NCI-H510A (cell line): ENCODE measurements at places on chromosomes 1 and 21.

DNA sequence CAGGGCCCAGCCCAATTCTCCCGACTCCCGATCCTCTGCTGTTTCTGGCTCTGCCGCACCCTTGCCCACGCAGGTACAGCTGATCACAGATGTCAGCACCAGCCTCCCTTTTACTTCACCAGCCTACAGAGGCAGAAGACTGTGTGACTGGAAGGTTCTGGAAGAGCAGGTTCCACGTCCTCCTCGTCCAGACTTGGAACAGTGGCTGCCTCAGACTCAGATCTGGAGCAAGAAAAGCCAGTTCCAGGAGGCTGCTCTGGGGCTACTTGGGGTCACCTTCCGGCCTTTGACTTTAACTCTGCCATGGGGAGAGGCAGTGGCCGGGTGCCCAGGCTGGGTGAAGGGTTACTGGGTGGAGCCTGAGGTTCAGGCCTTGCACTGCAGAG lies 16.1 kb upstream of the KLHDC7A start:
- no peak for DNase-seq

GRCh38 chr1:13820055-13820454 lies 120.1 kb downstream of the PRDM2 start:
- no peak for DNase-seq

DNA sequence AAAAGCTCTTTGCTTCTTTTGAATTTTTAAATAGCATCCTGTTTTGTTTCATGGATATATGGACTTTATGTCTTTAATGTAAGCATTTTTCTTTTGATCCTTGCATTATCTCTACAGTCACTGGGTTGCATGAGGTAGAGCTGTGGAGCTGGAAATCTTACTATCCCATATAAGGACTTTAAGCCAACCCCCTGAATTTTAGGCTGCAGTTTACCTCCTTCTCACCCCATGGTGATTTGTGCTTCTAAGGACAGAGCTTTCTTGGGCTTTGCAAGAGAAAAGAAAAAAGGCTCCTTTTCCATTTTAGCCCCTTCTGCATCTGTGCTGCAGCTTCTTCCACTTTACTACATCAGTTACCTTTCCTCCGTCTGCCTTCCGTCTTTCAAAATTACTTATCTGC lies 373.8 kb downstream of the HHAT start:
- DNase-seq = no peak

DNA sequence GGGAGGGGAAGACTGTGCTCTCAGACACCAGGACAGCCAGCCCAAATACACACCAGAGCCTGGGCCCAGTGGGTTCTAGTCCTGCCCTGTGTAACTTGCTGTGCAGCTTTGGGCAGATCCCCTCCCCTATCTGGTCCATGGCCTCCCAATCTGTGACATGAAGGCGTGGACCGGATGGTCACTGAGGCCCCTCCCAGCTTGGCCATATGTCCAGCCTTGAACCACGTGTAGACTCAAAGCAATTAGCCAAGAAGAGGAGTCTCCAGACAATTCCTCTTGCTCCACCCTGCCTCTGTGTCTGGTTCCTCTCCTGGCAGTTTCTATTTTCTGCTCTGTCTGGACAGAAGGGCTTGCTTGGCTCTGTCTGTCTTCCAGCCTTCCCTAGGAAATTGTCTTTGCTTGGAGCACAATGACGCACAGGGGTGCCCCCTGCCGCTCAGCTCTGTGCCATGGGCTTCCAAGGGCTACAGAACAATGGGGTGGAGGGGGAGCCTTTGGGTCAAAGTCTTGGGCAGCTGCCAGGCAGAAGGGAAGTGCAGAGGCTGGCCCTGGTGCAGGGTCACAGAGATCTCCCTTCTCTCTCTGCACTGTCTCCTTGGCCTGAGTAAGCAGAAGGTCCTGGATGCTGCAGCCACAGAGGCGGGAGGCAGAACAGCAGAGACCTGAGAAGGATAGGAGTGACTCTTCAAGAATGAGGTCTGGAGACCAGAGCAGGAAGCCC lies 66.1 kb downstream of the TENT5C start:
- no peak for DNase-seq

GRCh38 chr1:119040489-119040888 lies 52.3 kb upstream of the TBX15 start:
- no peak for DNase-seq

DNA sequence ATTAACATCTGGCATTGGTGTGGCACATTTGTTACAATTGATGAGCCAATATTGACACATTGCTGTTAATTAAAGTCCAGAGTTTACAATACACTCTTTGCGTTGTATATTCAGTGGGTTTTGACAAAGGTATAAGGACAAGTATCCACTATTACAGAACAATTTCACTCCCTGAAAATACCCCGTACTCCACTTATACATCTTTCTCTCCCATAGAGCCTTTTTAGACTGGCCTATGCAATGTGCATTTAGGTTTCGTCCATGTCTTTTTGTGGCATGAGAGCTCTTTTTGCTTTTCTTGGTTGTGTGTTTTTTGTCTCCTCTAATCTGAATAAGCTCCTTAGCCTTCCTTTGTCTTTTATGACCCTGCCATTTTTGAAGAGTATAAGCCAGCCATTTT lies 40.6 kb upstream of the TSNAX start:
- DNase-seq = no peak

DNA sequence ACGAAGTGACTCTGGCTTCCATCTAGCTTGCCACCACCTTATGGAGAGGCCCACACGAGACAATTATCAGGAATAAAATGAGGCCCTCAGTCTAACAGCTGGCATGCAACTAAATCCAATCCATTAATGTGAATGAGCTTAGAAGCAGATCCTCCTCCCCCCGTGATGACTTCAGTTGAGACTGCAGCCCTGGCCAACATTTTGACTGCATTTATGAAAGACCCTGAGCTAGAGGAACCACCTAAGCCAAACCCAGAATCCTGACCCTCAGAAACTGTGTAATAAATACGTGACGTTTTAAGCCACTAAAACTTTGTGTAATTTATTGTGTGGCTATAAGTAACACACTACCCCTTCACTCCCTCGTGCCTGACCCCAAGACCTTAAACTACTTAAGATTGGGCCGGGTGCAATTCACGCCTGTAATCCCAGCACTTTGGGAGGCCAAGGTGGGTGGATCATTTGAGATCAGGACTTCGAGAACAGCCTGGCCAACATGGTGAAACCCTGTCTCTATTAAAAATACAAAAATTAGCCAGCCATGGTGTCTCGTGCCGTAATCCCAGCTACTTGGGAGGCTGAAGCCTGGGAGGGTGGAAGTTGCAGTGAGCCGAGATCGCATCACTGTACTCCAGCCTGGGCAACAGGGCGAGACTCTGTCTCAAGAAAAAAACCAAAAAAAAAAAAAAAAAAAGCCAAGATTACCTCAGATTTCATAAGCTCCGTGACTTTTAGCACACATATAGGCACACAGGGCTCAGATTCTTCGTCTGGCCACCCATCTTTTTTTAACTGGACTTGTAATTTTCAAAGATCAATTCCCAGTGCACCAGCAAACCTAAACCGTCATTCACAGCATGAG lies 72.5 kb downstream of the ENAH start:
- DNase-seq = no peak

- DNase-seq = no peak
These were observed 10.0 kb upstream of the MORC3 start for GRCh38 chr21:36310016-36310415.

DNA sequence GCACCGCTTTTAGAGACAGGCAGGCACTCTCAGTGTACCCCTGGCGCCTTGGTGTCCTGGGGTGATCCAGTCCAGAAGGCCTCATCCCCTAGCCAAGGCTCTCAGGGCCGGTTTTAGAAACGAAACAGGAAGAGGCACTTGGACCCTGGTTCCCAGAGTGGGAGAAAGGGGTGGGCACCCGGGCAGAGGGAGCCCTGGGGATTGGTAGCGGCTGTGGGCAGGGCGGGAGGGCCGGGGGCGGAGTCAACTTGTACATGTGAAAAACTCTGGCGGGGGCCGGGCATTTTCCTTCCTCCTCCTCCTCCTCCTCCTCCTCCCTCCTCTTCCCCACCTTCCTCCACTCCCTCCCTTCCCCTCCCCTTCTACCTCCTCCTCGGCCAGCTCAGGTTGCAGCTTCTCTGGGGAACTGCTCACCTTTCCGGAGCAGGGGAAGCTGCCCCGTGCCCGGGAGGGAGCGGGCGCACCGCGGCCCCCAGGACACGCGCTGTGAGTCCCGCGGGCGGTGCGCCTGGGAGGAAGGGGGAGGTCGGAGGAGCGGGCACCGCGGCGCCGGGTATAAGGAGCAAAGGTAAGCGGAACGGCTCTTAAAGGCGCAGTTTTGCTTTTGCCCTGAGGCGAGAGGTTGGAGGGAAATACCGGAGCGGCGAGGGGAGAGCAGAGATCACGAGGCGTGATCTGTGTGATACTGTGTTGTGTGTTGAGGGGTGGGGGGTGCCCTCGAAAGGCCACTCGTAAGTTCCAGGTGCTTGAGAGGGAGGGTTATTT lies at the start of gene CDK18:
Gene CDK18 (plus strand): TSS at position 359 of the 765 bp plus-strand sequence. CDS start 18,499 bp downstream, outside the sequence.
- peak; percentile 91 for DNase-seq

- no peak for DNase-seq
These were observed 432.6 kb downstream of the AMY1C start for GRCh38 chr1:104182251-104182650.

DNA sequence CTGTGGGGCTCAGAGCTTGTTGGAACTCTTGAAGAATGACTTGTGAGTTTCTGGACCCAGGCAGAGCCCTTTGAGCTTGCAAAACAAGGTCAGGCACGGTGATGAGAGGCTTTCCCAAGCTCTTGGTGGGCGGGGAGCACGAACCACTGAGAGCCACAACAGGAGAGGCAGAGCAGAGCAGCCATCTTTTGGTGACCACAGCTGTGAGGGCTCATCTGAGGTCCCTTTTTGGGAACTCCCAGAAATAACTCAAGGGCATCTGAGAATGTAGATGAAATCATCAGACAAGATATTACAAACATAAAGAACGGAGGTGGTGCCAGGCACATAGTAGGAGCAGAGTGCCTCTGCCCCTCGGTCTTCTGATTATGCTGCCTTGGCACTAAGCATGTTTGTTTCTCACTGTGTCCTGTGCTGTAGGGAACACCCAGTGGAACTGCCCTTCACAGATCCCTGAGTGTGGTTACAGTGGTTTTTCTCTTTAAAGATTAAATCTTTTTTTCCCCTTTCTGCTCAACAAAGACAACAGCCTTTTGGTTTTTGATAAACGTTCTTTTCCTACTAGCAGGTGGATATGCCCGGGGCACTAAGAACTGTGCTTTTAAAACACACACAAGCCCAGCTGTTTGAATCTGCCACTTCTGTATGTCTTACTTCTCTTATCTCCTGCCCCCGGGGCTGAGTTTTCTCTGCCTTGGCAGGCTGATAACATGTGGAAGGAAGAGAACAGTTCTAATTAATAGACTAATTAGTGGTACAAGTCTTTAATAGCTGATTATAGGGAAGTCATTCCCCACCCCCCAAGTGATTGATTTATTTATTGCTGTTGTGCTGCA lies 37.7 kb downstream of the CD34 start:
- no peak for DNase-seq

GRCh38 chr1:18670121-18670867 lies 39.6 kb downstream of the PAX7 start:
- DNase-seq = no peak

GRCh38 chr21:46604975-46605766 lies at the start of gene S100B:
Gene S100B, minus strand, starts transcription at chr21:46605082. Its CDS starts 2,667 bp downstream, at chr21:46602415.
- no peak for DNase-seq

DNA sequence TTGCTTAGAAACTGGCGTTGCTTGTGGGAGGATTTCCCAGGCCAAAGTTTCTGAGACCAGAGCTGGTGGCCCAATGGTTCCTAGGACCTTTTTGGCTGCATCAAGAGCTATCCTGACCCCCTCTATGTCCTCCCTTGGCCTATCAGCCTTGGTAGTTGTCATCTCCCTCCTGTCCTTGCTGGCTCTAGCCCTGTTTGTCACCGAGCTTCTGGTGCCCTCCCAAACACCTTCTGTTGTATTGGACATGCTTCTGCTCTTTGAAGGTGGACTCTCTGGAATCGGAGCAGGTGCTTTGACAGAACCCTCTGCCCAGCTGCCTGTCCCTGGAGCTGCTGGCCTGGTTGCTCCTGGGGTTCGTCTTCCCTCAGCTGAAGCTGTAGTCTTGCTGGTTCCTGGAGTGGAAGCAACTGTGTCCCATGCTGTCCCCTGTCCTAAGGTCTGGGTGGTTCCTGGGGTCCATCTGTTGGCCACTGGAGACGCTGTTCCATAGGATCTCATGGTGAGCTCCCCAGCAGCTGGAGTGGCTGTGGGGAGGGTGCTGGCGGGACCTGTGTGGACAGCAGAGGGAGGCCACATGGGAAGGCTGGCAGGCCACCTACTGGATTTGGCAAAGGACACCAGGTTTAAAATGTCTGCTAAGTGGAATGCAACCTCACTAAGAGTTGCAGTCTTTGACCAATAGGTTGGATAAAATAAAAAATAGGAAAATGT lies 9.4 kb downstream of the FCAMR start:
- DNase-seq = no peak

GRCh38 chr1:184953600-184954219 lies 20.6 kb downstream of the NIBAN1 start:
- DNase-seq = no peak

DNA sequence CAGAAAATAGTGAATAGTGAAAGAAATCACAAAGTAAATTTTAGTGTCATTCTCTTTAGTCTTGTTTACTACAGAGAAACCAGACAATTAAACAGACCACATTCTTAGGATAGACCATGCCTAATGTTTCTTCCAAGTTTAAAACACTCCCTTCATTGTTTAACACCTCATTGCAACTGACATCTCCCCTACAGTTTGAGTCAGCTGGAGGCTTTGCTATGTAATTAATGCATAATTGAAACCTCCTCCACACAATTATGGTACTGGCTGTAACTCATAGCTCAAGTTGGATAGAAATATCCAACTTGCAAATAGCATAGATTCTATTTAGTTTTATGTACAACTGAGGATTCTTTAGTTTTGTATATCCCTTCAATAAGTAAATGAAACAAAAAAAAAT lies 35.2 kb upstream of the B3GALT2 start:
- no peak for DNase-seq

GRCh38 chr21:42530167-42530518 lies 16.5 kb downstream of the SLC37A1 start:
- DNase-seq = no peak

- DNase-seq = no peak
These were observed 101.0 kb downstream of the POFUT2 start for GRCh38 chr21:45186709-45187108.

- no peak for DNase-seq
These were observed 31.7 kb downstream of the CHML start for GRCh38 chr1:241608379-241609033.

DNA sequence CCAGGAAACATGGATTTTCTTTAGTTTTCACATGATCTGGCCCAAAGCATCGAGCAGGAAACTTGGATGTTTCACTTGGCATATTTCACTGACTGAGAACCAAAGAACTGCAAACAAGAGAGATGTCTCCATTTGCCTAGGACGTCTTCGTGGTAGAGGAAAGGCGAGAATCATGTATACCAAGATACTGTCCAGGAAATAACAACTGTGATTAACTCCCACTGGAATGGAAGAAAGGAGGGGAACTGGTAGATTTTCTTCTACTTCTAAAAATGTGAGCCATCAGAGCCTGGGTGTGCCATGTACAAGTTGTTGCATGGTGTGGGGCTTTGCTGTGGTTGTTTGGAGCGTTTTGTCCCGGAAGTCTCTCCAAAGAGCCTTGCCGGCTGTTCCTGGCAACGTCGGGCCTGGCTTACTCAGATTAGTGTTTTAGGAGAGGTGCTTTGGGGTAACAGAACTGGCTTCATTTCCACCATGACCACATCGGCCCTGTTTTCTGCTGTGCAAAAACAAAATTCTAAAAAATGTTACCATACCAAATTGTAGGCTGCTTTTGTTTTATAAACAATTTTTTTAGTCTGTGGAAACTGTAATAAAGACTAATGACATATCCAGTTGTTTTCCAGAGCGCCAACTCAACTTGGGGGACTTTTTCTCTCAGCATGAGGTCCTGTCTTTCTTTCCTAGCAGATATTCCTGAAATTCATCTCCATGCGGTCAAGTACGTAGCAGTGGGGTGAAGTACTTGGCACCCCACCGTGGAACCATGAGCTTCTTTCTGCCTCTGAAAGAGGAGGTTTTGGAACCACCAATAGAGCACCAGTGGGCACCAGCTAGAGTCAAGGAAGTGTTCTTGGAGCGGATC lies 118.3 kb downstream of the TM2D1 start:
- DNase-seq = no peak
